ENCODE measurements at places on chromosomes 13 and 19.

DNA sequence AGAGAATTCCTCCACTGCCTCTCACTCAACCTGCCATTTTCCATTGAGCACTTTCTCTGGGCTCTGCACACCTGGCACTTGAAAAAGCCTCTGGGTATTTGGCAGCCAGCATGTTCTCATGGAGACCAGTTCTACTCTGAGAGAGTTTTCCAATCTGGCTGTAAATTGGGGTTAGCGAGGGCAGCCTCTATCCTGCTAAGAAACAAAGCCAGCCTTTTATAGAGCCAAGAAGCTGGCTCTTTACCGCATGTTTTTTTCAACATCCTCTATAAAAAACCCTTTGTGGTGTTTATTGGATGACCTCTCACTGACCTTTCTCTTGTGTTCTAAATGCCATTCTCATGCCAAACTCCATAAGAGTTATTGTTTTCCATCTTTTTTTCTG is 52.6 kb upstream of the RCBTB2 start:
- DNase-seq, result no peak

- no peak for DNase-seq
These were observed 1.4 kb downstream of the DYRK1B start for GRCh38 chr19:39832341-39833083.

GRCh38 chr13:111337206-111337605 is 16.8 kb downstream of the TEX29 start:
- no peak for DNase-seq

DNA sequence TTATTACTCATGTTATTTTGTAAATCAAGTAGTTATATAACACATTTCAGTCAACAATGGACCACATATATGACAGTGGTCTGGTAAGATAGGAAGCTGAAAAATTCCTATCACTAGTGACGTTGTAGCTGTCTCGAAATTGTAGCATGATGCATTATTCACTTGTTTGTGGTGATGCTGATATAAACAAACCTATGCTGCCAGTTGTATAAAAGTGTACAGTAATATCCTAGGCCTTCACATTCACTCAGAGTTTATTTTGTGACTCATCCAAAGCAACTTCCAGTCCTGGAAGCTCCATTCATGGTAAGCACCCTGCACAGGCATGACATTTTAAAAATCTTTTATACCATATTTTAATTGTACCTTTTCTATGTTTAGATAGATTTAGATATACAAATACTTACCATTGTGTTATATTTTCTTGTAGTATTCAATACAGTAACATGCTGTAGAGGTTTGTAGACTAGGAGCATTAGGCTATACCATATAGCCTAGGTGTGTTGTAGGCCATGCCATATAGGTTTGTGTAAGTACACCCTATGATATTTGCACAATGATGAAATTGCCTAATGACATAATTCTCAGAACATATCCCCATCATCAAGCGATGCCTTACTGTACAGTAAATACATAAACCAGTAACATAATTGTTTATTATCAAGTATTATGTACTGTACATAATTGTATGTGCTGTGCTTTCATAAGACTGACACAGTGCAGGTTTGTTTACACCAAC is 49.3 kb downstream of the IFT88 start:
- DNase-seq, result no peak

DNA sequence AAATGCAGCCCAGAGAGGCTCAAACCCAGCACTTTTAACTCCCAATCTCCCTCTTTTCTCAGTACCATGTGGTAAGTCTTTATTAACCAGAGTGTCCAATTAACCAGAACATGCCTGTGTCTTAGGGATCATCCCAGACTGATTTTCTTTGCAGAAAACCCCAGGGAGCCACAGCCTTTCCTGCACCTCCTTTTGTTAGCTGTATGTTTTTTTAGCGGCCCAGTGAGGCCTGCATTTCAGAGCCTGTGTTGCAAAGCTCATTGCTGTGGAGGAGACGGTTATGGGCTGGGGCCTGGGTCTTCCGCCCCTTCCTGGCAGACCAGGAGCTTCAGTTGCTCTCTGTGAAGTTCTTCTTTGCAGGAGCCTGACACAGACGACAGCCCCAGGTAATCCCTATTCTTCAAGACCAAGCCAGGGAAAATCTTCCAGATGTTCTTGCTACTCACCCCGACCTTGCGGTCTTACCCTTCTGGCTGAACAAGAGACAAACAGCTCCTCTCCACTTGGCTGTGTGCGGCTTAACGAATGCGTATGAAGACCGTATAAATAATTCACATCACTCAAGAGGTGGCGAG is 70.7 kb upstream of the TSHZ3 start:
- no peak for DNase-seq

DNA sequence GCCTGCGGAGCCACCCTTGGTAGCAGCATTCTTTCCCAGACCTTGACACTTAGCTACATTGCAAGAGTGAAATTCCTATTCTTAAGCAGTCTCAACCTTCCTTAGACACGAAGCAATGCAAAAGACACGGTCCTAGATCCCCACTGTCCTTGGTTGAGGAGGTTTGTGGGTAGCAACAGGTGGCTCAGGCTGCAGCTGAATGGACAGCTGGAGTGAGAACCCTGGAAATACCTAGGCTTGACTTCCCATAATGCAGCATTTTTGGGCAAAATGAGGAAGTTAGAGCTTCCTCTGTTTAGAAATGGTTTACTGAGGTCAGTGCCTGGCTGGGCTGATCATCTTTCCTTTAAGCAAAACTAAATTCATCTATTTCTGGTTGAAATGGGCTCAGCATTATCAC is 296.6 kb downstream of the RFC3 start:
- DNase-seq, result no peak

DNA sequence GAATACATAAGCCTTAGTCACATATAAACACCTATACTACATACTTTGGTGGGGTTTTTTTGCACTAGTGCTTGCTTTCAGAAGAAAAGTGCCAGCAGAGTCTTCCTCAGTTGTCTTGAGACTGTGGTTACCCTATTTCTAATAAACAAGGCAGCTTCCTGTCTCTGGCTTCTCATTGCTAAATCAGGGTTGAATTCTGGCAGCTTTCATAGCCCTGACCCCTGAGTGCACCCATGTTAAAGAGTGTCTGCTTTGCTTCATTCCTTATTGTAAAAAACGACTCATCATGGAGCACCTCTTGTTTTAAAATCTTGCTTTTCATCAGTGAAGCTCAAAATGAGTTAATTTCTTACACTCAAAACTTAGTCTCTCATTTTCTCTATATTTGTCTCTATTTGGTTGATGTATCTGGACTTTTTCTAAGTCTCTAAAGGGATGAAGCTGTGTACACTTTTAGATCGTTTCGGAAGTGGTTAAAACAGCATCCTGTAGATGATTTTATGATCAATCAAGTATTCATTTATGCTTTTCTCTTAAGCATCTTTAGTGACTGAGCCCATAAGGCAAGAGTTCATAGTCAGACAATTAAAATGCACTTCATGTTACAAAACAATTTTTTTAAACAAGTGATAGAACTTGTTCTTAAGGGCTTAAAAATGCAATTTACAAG is 72.1 kb downstream of the KLF12 start:
- DNase-seq, result no peak

- DNase-seq, result peak; percentile 96
These were observed at the start of gene MAP1S for GRCh38 chr19:17718947-17719711. MAP1S (plus strand) TSS chr19:17719480; CDS start chr19:17719503, 23 bp downstream.

GRCh38 chr19:9729162-9729561 is 39.4 kb downstream of the ZNF846 start:
- no peak for DNase-seq

DNA sequence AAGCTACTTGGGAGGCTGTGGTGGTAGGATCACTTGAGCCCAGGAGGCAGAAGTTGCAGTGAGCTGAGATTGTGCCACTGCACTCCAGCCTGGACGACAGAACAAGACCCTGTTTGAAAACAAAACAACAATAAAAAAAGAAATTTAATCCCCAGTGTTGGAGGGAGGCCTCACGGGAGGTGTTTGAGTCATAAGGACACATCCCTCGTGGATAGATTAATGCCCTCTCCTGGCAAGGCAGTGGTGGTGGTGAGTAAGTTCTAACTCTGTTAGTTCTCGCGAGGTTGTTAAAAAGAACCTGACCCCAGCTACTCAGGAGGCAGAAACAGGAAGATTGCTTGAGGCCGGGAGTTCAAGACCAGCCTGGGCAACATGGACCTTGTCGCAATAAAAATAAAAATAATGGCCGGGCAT is 27.6 kb upstream of the SIN3B start:
- DNase-seq, result no peak

DNA sequence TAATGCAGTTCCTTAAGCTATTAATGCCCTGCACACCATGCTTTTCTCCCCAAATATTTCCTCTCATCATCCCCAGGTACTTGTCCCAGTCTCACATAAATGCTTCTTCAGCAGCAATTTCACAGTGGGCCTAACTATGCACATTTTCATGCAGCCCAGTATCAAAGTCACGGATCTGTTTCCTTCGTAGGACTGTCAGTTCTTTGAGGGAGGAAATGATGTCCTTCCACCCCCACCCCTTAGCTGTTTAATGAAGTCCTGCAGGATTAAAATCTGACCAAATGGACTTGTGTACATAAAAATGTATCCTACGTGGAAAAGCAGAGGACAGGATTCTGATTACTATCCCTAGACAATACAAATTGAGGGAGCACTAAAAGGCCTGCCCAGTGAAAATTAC is 68.6 kb upstream of the ARGLU1 start:
- no peak for DNase-seq

- DNase-seq, result peak; percentile 57
These were observed 145.6 kb upstream of the ZNF536 start for GRCh38 chr19:30226464-30227011.

GRCh38 chr19:19657397-19657783 is 6.1 kb downstream of the ATP13A1 start:
- peak; percentile 86 for DNase-seq

DNA sequence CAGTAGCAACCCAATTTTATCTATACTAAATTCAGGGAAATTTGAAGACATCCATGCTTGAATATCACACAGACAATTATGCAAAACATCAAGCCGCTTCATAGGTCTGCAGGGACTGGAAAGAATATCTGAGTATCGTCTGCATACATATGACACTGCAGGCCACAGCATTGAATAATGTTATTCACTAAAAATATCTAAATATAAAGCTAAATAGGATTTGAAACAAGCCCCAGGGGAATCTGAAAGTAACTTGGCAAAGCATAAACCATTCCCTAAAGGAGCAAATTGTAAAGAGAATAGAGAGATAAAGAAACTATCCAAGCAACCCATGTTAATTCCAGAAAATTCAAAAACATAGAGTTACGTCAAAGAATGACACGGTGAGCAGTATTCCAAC is 1251.0 kb downstream of the PCDH17 start:
- DNase-seq, result no peak

GRCh38 chr13:46624353-46624752 is 71.4 kb downstream of the LRCH1 start:
- DNase-seq, result no peak

DNA sequence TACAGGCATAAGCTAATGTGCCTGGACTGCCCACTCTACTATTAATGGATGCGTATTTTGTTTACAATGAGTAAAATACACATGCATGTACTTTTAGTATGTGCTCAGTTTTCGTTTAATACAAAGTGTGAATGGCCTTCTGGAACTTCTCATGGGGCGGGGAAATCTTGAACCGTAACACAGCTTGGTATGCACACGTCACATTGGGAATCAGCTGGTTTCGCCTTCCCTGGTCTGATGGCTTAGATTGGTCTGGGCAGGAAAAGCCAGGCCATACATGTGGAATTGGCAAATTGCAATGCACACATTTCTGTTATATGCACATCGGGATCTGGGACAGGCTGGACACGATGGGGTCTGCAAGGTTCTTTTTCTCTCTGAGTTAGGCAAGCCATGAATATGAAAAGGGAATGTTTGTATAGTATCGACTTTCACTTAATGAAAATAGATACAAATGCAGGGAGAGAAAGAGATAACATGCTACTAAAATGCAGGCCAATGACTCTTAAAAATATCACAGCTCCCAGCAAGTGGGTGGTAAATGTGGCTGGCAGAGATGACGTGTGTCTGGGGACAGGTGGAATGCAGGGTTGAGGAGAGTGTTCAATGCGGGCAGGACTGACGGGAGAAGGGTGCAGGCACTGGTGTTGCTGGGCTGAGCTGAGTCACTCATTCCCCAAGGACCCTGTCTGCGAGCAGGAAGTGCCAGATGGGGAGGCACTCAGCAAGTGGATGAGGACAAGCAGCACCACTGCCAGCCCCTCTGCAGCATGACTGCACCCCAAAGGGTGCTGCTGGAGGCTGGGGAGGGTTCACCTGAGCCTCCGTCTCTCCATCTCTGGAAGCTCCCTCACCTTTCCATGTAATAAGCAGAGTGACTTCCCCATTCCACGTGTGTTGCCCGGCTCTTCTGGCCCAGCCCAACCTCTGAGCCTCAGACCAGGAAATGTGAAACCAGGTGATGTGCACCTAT is 204.0 kb upstream of the GPR12 start:
- peak; percentile 59 for DNase-seq

DNA sequence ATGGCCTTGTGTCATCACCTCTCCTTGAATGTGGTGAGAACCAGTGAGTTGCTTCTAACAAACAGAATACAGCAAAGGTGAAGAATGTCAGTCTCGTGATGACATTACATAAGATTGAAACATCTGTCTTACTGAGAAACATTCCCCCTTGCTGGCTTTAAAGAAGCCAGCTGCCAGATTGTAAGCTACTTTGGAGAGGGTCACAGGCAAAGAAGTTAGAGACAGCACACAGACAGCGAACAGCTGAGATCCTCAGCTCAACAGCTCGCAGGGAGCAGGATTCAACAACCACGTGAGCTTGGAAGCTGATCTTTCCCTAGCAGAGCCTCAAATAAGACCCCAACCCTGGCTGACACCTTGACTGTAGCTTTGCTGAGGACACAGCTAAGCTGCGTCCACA is 367.9 kb downstream of the LIG4 start:
- DNase-seq, result peak; percentile 68

DNA sequence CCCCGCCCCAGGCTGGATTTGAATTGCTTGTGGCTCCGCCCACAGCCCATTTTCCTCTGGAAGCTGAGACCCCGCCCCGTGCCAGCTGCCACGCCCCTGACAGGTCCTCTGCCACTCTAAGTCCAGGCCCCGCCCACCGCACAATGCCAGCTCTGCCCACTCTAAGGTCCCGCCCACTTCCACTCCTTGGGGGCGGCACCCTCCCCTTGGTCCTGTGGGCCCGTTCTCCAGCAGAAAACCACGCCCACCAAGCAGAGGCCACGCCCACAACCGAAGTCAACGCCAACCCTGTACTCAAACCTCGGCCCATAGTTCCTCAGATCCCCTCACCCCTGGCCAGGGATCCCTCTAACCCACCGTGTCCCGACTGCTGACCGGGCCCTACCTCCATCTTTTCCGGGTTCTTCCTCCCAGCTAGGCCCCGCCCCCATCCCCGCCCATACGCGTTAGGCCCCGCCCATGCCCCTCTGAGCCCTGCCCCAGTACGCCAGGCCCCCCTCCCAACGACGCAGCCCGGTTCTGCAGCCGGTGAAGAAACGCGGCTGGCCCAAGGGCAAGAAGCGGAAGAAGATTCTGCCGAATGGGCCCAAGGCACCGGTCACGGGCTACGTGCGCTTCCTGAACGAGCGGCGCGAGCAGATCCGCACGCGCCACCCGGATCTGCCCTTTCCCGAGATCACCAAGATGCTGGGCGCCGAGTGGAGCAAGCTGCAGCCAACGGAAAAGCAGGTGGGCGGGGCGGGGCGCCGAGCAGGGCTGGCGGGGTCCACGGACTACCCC is 1.3 kb downstream of the HMG20B start:
- peak; percentile 91 for DNase-seq
